NCI-H146 (cell line): ENCODE measurements at places on chromosomes 12 and 14.

GRCh38 chr12:125038976-125039625, 26.1 kb upstream of the AACS start:
- DNase-seq: no peak

- DNase-seq: no peak
These were observed 108.7 kb downstream of the TTC8 start for GRCh38 chr14:88933191-88933590.

DNA sequence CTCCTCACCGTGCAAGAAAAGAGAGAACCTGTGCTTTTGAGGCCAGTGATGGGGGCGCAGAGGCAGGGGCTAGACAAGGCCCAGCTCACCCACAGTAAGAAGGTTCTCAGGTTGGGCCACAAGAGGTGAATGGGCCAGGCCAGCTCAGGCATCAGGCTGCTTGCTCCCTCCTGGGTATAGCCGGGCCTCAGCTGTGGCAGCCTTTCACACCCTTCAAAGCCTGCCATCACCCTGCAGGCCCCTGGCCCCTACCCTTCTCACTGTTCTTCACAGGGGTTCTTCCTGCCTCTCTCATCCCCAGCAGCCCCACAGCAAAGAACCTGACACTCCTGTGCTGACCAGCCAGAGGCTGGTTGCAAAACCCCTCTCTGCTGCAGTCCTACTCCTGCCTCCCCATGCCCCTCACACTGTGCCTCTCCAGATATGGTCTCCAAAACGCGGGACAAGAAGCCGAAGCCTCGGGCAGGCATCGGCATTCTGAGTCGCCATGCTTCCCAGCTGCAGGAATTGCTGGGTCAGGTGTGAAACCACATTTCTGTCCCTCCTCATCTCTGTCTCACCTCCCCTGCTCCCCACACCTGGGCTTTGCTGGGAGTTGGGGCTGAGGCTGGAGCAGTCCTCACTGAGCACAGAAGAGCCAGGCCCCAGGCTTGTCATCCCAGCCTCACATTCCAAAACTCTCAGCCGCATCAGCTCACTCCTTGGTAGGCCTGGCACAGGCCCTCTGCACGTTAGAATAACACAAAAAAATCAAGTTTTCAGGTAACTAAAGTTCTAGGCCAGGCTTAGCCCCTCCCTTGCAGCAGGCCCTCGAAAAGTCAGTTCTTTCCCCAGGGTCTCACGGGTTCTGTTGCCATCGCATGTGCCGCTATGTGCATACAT, 6.9 kb upstream of the FAIM2 start:
- DNase-seq: no peak

- DNase-seq: no peak
These were observed 75.3 kb downstream of the GARIN6 start for GRCh38 chr12:99722690-99723486.

- no peak for DNase-seq
These were observed 7.9 kb downstream of the GSC start for GRCh38 chr14:94761997-94762377.

- no peak for DNase-seq
These were observed 18.7 kb upstream of the KIF26A start for GRCh38 chr14:104119488-104120251.

GRCh38 chr12:120485961-120486881, 9.7 kb upstream of the DYNLL1 start:
- no peak for DNase-seq

GRCh38 chr12:40672741-40673271, 19.4 kb upstream of the CNTN1 start:
- no peak for DNase-seq

GRCh38 chr12:21718944-21719650, 55.4 kb downstream of the KCNJ8 start:
- no peak for DNase-seq

GRCh38 chr12:114174326-114174725, 208.2 kb upstream of the RBM19 start:
- no peak for DNase-seq

DNA sequence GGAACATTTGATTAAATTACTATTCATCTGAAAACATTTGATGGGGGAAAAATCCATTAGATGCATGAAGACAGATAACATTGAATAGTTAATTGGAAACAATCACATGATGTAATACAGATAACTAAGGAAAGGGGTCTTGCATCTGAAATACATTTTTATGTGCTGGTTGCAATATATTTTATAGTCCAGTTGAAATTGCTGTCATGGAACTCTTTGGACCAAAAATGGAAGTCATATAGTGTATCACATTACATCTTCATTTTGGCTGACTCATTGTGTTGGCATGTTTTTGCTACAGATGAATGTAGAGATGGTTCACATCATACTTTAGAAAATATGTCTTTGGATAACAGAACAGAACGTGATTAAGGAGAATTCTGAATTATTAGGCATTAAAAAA, 43.0 kb upstream of the GNPNAT1 start:
- DNase-seq: no peak
